ENCODE measurements at places on chromosomes 3 and 15.

- DNase-seq: no peak
Measured at GRCh38 chr3:185519021-185519420, 20.2 kb upstream of the TMEM41A start.

- DNase-seq: no peak
Measured at GRCh38 chr15:87874896-87875711, 381.4 kb downstream of the NTRK3 start.

- no peak for DNase-seq
Measured at GRCh38 chr3:71870966-71871512, 86.1 kb upstream of the PROK2 start.

DNA sequence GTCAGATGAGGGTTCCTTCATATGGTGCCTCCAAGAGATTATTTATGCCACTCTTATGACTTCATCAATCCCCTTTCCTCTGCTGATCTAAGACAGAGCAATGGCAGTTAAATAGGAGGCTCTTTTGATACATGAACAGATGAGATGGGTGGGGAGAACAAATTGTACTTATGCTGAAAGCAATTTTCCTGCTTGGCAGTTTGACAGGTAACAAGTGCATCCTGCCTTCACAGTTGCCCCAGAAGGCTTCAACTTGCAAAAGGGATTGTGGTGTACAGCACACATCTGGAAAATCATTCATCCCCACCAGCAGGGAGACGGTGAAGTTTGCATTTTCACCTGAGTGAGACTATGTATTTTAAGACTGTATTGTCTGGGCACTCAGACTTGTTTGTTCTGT lies 27.3 kb downstream of the ENTPD3 start:
- DNase-seq: no peak

- no peak for DNase-seq
Measured at GRCh38 chr3:73727117-73727821, 102.5 kb upstream of the PDZRN3 start.

DNA sequence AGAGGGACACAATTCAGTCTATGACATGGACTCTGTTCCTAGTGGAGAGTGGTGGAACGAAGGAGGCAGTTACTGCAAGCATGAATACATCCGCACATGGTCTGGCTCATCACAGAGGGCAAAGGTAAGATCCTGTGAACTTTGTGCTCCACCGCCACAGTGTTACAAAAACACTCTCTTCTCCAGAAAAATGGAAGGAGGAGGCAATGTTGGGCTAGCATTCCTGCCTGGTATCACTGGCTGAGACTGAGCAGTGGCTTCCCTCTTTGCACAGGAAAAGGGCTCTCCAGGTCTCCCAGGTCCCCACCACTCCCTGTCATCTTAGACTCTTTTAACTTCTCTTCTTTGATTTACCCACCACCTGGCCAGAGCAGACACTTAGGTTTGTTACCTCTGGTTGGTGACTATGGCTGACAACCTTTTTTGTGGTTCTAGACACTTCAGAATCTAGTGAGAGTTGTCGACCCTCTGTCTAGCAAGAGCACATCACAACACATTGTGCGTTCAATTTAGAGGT lies 1.5 kb upstream of the EEFSEC start:
- DNase-seq: no peak

DNA sequence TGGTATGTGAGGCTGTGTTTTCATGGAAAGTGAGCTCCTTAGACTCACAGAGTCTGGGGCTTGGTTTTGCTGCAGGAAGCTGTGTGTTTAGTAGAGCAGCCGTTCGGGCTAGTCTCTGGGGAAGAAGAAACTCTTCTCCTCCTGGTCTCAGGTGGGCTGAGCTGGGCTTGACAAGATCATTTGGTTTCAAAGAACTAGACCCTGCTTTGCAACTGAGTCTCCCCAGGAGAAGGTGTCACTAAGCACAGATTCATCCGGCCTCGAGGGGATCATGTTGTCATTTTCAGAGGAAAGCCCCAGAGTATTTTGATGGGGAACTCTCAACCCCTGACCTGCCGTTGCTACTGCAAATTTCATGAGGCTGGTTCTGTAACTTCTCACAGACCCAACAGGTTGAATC lies 188.5 kb downstream of the FAM43A start:
- DNase-seq: no peak

- no peak for DNase-seq
Measured at GRCh38 chr3:195574497-195575304, 9.0 kb downstream of the APOD start.

DNA sequence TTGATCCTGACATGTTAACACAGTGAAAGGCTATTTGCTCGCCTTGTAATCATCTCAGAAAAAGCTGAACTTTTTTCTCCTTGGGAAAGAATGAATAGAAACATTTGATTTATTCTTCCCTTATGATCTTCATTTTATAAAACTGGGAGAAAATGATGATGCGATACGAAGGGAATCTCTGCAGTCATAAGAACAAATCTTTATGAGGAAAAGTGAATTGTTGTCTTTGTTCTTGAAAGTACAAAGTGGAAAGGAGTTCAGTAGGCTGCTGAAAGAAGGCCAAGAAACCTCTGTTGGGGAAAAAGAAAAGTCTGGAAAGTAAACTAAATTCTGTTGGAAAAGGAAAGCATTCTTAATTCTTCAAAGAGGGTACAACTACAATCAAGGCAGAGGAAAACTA lies 248.8 kb downstream of the NSUN3 start:
- DNase-seq: no peak

- no peak for DNase-seq
Measured at GRCh38 chr3:32891365-32891764, 60.1 kb upstream of the CCR4 start.

DNA sequence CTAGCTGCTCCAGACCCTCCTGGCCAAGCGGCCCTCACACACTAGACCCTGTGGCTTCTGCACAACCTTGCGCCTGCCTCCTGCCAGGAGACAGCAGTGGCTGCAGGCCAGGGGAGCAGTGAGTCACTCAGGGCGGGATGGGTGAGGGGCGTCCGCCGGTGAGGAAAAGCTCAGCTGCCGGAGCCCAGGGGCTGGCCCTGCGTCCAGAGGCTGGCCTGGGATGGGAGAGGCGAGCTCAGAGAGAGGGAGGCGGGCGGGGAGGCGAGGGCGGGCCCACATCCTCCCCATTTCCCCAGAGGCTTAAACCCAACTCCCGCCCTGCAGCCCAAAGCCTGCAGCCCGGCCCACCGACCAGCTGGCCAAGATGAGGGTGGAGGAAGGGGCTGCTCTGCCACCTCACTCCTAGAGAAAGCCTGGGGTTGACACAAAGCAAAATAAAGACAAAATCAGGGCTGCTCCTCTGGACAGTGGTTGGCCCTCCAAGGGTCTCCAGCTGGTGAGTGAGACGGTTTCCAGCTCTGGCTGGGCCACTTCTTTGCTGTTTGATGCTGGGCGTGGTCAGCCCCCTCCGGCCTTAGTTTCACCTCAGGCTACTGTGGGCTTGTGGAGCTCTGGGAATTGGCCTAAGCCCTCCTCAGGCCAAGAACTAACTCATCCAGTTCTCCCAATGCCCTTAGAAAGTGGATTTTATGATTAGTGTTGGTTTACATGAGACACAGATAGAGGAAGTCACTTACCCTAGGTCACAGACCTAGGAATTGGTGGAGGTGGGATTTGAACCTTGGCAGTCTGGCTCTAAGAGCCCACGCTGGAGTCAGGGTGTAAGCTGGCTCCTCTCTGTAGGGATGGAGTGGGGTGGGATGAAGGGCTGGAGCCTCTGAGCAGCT lies 50.6 kb downstream of the IQSEC1 start:
- no peak for DNase-seq

DNA sequence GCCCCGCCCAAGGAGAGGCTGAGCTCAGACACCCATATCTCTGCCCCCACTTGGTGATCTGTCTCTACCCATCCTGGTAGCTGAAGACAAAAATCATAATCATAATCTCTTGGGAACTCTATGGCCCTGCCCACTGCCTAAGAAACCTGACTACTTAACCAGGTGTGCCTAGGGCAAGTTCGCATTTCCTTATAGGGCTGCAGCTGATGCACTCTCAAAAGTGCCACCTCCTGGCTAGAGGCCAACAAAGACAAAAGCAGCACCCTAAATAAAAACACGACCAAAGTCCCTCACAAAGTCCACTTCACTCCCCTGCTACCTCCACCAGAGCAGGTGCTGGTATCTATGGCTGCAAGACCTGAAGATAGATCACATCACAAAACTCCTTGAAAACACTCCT lies 250.4 kb upstream of the SLITRK3 start:
- no peak for DNase-seq

DNA sequence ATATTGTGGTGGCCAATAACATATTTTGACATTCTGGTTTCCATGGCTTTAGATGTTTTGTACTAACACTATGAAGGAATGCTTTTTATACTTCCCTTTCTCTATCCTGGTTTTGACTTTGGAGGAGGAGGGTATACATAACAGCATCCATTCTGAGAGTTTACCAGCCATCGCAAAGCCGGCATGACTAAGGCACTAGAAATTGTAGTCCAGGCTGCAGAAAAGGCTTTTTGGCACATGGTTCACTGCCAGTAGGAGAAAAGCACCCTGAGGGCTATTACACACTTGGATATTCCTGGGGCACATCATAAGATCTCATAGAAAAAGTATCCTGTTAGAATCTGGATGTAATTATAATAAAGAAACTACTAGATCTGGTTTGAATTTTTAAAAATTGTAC lies 101.8 kb downstream of the STT3B start:
- DNase-seq: no peak

- DNase-seq: no peak
Measured at GRCh38 chr3:8665407-8665896, 20.9 kb upstream of the SSUH2 start.
